Left renal pelvis (tissue), 4 donors: ENCODE measurements at places on chromosomes 12 and 14.

DNA sequence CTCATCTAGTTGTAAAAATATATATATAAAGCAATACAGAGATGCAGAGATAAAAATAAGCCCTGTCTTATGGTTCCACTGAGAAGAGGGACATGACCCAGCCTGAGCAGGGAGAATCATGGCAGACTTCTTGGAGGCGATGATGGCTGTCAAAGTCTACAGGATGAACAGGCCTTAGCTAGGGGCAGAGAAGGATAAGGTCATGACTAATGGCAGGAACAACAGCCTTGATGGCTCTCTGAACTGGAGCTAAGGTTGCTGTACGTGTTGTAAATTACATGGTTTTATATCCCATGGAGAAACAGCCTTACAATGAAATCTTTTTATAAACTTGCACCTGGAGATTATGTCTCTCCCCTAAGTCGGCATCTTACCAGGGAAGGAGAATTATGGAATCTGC lies 32.4 kb downstream of the FOXN3 start:
- DNase-seq = no peak

DNA sequence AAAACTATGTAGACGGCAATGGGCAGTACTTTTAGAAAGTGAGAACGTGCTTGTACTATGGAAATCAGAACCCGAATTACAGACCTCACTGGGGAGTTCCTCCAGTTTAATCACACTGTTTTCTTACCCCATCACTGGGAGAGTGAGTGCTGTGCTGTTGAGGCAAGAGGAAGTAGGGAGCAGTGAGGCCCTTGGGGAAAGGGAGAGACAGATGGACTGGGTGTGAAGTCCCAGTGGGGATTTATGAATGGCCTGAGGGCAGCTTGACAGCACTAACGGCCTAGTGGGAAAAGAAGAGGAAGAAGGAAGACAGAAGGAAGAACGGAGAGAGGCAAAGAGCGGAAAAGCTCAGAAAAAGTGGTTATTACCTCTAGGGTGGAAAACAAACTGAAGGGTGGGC lies 5.7 kb downstream of the MCRS1 start:
- DNase-seq = no peak

- no peak for DNase-seq
These were observed 167.1 kb upstream of the NOS1 start for GRCh38 chr12:117528538-117528937.

- no peak for DNase-seq
These were observed 1.2 kb downstream of the GLIPR1 start for GRCh38 chr12:75481774-75482173.

DNA sequence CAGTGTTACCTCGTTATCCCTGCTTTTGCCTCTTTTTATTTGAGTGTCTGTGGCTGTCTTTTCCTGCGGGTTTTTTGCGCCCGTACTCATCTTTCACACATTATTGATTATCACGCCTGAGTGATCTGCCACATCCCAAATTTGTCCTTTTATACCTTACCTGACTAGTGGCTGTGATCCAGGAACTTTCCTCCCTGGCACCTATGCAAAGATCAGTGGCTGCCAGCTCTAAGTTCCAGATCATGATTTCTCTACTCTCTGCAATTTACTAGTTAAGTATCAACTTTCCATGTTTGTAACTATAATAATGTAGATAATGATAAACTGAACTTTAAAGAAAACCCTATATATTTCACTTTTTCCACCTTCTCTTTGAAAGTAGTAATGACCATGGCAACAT lies 36.9 kb downstream of the PLEKHA5 start:
- DNase-seq = no peak

DNA sequence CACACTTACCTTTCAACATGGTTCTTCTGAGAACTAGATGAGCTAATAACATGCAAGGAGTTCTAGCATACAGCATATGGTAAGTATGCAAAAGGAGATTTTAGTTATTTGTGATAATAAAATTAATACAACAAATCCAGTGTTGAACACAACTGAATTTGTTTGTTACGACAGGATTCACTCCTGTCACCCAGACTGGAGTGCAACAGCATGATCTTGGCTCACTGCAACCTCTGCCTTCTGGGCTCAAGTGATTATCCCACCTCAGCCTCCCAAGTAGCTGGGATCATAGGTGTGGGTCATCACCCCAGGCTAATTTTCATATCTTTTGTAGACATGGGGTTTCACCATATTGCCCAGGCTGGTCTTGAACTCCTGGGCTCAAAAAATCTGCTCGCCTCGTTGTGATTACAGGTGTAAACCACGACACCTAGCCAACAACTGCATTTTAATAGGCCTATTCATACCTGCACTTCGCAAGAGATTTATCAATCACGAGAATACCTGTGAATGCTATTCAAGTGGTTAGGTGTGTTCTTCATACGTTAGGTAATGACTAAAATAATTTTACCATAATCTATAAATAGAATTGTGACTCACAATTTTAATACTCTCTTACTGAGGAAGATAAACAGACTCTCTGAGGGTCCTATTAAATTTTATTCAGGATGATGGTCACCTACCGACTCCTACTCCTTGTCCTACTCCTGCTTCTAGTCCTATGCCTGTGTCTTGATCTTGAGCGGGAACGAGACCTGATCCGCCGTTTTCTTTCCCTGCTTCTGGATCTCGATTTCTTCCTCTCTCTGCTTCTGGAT lies 10.0 kb downstream of the RSRC2 start:
- DNase-seq = no peak

DNA sequence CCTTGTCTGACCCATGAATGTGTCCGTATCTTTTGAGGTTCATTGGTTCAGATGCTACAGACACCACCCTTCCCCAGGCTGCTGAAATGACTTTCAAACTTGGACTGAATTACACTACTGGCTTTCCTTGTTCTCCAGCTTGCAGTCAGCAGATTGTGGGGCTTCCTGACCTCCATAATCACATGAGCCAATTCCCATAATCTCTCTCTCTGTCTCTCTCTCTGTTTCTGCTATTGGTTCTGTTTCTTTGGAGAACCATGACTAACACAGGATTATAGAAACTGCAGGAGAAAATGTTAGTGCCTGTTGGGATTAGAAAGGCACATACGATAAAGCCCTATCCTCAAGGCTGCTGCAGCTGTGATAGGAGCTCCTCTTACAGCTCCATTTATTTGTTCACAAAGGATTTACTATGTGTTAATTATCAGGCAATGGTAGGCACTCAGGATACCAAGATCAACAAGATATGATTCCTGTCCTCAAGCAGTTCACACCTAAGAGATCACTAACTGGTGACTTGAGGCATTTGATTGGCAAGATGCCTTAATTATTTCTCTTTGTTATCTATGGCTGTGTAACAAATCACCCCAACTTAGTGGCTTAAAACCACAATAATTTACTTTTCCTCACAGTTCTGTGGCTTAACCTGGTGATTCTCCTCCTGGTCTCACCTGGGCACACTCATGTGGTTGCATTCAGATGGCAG lies 10.2 kb upstream of the NYNRIN start:
- DNase-seq = no peak

- DNase-seq = no peak
These were observed 89.4 kb downstream of the NT5DC3 start for GRCh38 chr12:103751600-103751999.

DNA sequence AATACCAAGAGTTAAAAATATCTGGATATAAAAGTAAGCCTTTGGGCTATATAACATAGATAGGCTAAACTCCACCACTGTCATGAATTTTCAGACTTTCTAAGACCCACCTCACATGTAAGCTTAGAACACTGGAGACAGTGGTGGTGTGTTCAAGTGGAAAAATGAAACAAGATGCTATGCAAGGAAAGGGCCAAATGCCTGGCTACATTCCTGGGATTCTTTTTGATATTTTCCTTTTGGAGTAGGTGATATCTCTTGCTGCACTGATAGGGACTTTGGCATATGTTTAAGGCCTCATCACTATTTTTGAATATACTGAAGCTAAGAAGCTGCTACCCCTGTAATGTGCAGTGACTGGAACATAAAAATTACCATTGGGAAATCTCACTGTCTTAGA lies 341.3 kb downstream of the SLC16A7 start:
- DNase-seq = no peak

- no peak for DNase-seq
These were observed 38.7 kb upstream of the PTCSC3 start for GRCh38 chr14:36215217-36215598.
